ENCODE measurements at places on chromosomes 13 and 19.

DNA sequence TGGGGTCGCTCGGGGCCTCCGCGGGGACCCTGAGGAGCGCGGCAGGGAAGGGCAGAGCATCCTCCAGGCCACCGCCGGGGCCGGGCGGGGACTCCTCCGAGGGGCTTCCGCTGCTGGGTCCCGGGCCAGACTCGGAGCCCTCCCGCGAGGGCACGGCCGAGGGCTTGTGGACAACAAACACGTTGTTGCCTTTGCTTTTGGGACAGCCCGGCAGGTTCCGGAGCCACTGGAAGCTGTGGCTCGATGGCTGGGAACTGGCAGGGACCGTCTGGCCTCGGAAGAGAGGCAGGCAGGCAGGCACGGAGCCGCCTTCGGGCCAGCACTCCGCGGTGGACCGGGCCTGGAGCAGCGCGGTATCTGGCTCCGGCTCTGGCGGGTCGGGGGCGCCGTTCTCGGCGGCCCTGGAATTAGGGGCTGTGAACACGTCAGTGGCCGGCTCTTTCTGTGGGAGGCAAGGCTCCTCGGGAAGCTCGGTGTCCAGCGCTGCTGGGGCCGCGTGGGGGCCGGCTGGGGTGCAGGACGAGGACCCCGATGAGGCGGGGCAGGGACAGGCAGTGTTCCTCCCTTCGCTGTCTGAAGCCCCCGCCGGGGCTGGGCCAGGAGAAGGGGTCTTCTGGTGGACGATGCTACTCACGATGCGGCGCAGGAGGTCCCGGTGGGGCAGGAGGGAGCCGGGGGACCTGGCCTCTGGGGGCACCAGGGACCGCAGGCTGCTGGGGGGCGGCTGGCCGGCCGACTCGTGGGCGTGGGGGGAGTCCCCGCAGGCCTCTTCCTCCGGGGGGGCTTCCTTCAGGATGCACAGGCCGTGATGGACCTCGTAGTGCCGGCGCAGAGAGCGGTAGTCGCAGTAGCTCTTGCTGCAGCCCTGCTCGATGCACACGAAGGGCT is 27.6 kb downstream of the ZNF541 start:
- no peak for DNase-seq

DNA sequence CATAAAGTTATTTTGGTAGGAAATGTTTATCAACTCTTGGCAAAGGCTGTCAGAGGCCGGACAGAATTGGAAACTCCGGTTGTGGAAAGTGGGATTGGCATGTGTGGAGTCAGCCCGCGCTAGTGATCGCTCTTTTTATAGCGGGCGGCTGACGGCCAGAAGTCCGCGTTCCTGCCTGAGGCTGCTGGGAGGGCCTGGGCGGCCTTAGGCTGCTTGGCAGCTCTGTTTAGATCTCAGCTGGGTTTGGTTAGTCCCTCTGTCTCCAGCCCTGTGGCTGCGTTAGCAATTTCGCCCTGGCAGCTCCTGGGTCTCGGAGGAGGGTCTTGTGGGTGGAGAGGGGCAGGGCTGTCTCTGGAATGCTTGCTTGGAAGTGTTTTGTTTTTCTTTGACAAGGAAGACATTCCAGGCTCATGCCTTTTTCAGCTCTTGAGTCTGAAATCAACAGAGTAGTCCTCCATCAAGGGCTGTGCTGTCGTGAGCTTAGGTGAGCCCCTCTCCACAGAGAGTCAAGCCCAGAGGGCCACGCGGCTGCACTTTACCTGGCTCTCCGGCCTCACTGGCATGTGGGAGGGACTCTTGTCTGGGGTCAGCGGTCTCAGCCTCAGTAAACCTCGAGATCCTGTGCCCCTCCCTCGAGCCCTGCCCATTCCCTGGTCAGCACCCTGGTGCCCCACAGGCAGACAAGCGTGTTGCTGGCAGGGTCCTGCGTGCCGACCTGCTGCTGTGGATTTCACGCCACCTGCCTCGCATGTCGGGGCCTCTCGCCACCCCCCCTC is 22.5 kb downstream of the DOT1L start:
- no peak for DNase-seq

GRCh38 chr13:24921881-24922280 is 157.9 kb downstream of the RNF17 start:
- DNase-seq = no peak

DNA sequence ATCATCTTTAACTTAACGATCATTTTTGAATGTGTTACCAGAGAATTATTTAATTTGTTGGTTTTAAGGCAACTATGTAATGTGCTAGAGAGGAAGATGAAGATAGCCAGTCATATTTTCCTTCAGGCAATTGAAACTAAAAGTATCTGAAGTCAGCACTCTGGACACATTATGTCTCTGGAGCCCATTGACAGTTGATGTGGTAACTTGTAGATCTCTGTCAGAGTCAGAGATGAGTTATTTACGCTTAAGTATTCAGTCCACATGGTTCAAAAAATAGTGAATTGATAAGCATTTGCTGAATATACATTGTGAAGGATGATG is 2.1 kb downstream of the ZMYM2 start:
- DNase-seq = no peak

GRCh38 chr13:110771194-110771593 is 57.7 kb downstream of the ING1 start:
- no peak for DNase-seq

- no peak for DNase-seq
Observed at GRCh38 chr19:13092606-13093235, 9.9 kb downstream of the LYL1 start.

DNA sequence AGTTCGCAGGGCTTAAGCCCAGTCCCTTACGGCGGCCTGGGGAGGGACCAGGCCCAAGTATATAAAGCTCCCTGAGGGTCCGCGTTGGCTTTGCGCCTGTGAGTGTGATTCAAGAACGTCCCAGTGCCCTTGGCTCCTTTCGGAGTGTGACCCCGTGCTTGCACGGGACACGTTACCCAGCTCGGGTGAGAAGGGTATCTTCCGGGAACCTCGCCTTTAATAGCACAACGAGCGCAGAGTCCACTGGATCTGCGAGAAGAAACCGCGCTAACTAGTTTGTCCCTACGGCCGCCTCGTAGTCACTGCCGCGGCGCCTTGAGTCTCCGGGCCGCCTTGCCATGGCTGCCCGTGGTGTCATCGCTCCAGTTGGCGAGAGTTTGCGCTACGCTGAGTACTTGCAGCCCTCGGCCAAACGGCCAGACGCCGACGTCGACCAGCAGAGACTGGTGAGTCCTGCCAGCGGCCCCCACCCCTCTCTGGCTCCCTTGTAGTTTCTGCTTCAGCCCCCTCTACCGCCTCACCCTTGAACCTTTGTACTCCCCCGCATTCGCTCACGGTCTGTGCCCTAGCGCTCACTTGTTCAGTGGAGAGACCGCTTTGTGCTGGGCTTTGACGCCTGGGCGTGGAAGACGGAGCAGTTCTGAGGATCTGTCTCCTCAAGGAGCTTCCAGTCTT is at the start of gene DNAJC15:
Gene DNAJC15, plus strand, starts transcription at position 298 of the 675 bp plus-strand sequence. Its CDS starts 41 bp downstream, at position 339.
- DNase-seq = peak; percentile 61

DNA sequence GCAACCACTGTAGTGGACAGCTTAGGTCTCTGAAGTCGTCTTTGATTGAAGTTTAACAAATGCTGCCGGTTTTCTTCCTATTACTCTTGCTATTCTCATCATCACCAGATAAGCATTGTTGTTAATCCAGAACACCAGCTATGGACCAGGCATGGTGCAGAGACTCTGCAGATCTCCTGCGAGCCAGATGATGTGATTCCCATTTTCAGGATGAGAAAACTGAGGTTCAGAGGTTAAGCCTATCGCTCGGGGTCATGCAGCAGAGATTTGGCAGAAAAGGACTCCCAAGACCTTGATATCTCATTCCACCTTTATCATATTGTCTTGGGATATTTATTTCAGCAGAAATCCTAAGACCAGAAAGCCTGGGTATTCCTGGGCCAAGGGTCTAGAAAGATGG is 16.5 kb upstream of the CABP5 start:
- no peak for DNase-seq

GRCh38 chr13:114185182-114185971 is 6.3 kb downstream of the CFAP97D2 start:
- no peak for DNase-seq

DNA sequence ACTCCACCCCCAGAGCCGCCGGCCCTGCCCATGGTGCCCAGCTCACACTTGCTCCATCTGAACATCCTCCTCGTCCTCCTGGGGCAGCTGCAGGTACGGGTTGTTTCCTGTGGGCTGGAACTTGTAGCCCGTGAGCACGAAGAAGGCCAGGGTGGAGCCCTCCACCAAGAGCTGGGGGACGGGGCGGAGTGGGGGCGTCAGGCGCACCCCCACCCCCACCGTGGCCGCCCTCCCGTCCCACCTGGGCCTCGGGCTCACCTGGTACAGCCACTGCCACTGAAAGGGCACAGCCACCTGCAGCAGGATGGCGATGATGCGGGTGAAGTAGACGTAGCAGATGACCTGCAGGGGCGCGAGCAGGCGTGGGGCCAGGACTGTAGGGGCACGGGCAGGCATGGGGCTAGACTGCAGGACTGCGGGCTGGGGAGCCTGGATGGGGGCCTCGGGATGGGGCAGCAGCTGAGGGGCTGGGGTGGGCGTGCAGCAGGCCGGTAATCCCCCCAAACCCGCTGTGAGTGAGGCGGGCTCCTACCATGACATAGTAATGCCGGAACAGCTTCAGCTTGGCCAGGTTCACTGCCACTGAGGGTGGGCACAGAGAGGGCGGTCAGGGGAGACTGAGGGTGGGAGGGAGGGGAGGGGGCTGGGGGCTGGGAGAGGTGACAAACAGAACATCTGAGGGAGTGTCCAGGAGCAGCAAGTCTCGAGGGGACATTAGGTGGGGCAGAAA is 6.3 kb downstream of the GPR108 start:
- no peak for DNase-seq

- no peak for DNase-seq
Observed at GRCh38 chr13:34993470-34993869, 51.4 kb downstream of the NBEA start.

- DNase-seq = no peak
Observed at GRCh38 chr19:50797781-50798658, 7.8 kb downstream of the ACP4 start.

- DNase-seq = no peak
Observed at GRCh38 chr13:108193806-108194205, 21.5 kb downstream of the LIG4 start.

GRCh38 chr13:31413516-31413915 is 213.7 kb downstream of the B3GLCT start:
- no peak for DNase-seq

DNA sequence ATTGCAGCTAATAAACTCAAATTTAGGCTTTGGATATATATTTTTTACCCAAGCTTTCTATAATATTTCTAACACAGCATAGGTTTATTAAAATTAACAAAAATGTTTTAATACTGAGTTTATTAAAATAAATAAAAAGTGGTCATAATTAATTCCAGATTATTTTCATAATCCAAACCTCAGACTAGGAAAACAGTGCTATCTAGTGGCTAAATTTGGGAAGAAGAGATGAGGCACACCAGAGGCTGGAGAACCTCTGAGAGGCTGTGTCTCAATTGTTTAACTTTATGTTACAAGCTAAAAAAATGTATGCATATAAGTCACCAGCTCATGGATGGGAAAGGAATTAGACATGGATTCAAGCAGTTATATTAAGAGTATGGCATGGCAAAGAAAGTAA is 392.5 kb downstream of the DIAPH3 start:
- no peak for DNase-seq

DNA sequence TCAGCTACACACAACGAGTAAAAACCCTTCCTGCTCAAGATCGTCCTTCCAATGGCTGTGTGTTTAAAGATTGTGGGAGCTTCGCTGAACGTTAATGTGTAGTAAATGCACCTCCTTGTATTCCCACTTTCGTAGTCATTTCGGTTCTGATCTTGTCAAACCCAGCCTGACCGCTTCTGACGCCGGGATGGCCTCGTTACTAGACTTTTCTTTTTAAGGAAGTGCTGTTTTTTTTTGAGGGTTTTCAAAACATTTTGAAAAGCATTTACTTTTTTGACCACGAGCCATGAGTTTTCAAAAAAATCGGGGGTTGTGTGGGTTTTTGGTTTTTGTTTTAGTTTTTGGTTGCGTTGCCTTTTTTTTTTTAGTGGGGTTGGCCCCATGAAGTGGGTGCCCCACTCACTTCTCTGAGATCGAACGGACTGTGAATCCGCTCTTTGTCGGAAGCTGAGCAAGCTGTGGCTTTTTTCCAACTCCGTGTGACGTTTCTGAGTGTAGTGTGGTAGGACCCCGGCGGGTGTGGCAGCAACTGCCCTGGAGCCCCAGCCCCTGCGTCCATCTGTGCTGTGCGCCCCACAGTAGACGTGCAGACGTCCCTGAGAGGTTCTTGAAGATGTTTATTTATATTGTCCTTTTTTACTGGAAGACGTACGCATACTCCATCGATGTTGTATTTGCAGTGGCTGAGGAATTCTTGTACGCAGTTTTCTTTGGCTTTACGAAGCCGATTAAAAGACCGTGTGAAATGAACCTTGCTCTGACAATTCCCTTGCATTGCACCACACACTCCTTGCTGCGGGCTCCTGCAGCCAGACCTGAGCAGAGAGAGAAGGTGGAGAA is 2.7 kb upstream of the FAM174C start:
- DNase-seq = no peak

- no peak for DNase-seq
Observed at GRCh38 chr13:97761796-97762540, 191.5 kb upstream of the IPO5 start.

DNA sequence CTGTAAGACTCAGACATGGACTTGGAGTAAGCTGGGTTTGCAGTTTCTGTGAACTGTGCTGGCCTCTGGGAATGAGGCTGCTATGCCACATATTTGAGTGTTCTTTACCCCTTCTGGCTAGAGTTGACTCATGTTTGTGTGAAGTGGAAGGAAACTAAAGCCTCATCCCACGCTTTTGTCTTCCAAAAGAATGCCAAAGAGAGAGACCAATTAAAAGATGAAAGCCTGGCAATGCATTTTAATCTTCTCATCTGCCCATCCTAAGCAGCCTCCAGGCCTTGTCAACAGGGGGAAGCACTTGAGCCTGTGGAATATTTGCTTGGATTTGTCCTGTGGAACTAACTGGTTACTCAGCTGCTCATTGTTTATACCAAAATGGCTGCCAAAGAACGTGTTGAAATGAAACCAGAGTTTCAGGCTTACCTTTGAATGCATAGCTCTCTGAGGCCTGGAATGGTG is 49.1 kb downstream of the LMO7 start:
- DNase-seq = no peak

Data from stimulated activated CD8-positive, alpha-beta memory T cell treated with anti-CD3 and anti-CD28 coated beads, Interleukin-7, amount 100 ng/mL, for 4 hours (primary cell).